CD4-positive, alpha-beta T cell treated with Interleukin-4 for 1 hour (primary cell): ENCODE measurements at places on chromosomes 5 and 9.

- DNase-seq: no peak
Observed at GRCh38 chr9:132055756-132056155, 23.9 kb downstream of the MED27 start.

GRCh38 chr5:141639357-141640050 is 2.7 kb downstream of the RELL2 start:
- DNase-seq: no peak

DNA sequence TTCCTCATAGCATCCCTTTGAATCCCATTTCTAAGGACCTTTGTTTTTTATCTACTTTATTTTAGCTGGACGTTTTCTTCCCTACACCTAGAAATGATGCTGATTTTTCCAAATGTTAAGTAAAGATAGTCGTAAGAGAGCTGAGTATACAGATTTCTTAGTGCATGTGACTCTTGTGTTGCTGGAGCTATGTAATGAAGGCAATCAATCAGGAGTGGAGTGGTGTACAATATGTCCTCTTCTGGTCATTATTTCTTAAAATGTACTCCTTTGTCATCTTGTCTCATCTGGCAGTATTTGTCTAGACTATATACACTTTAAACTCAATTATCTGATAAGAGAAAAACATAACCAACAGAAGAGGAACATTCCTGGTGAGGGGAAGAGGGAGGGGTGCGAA is 13.5 kb downstream of the GAPT start:
- no peak for DNase-seq

DNA sequence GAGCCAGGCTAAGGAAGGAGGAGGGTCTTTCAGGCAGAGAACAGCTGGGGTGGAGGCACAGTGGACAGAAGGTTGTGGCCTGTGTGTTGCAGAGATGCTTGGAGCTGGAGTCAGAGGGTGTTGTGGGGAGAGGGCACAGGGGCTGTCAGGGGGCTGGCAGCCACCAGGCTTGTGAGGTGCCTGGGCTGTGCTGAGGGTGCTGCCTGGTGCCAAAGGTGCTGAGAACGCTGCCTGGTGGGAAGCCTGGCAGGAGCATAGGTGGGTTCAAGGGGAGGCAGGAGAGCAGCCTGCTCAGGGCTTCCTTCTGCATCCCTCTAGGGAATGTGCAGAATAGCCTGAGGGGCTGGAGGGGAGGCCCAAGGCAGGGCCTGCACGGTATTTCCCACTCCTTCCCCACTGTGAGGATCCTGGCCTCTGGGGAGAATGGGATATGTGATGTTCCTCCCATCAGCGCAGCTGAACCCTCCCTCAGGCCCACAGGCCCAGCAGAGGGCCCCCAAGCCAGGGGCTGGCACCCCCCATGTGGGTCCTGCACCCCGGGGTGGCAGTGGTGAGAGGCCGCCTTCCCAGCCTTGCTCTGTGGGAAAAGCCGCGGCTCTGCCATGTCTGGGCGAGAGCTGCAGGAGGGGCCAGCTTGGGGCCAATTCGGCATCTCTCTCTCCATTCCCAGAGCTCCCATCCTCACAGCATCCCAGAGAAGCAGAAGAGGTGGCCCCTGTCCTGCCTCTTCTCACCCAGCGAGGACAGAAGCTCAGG is 76.3 kb downstream of the CACNA1B start:
- no peak for DNase-seq

- DNase-seq: no peak
Observed at GRCh38 chr9:113604393-113604792, 140.9 kb downstream of the RGS3 start.

- no peak for DNase-seq
Observed at GRCh38 chr5:120600639-120601038, 136.5 kb downstream of the PRR16 start.

DNA sequence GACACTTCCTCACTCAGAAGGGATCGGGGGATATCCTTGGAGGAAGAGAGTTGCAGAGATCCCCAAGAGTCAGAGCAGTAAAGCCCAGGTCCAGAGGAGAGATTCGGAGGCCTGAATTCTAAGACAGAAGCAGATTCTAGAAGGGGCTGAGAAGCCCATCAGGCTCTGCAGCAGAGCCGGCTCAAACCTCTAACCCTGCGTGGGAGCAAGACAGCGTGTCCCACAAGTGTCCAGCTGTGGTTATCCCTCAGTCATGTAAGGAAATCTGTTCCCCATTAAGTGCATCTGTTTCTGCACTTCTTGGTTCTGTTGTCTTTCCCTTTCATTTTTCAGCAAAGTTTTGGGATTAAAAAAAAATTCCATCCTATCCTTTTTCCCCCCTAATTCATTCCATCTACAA is 4.8 kb upstream of the DIAPH1 start:
- DNase-seq: no peak

DNA sequence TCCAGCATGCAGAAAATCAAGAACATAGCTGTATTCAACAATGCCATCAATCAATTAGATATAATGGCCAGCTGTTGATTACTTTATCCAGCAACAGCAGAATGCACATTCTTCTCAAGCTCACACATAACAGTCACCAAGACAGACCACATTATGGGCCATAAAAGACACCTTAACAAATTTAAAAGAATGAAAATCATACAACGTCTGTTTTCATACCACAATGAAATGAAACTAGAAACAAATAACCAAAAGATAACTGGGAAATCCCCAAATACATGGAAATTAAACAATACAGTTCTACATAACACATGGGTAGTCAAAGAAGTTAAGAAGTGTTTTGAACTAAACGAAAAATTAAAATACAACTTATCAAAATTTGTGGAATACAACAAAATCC is 130.9 kb upstream of the GNA14 start:
- no peak for DNase-seq

- peak; percentile 22 for DNase-seq
Observed at GRCh38 chr5:159340511-159340910, 10.2 kb upstream of the IL12B start.

GRCh38 chr5:68465133-68465532 is 249.6 kb downstream of the PIK3R1 start:
- no peak for DNase-seq

- DNase-seq: no peak
Observed at GRCh38 chr5:169763376-169764017, 126.4 kb downstream of the DOCK2 start.

- no peak for DNase-seq
Observed at GRCh38 chr5:138640646-138641254, 65.5 kb upstream of the HSPA9 start.

- no peak for DNase-seq
Observed at GRCh38 chr9:137785704-137786161, 91.8 kb upstream of the CACNA1B start.

GRCh38 chr9:109689701-109690100 is 90.3 kb upstream of the PALM2AKAP2 start:
- no peak for DNase-seq

- DNase-seq: no peak
Observed at GRCh38 chr5:143896516-143896915, 84.6 kb downstream of the HMHB1 start.

GRCh38 chr9:134564431-134565170 is 77.0 kb upstream of the COL5A1 start:
- no peak for DNase-seq

DNA sequence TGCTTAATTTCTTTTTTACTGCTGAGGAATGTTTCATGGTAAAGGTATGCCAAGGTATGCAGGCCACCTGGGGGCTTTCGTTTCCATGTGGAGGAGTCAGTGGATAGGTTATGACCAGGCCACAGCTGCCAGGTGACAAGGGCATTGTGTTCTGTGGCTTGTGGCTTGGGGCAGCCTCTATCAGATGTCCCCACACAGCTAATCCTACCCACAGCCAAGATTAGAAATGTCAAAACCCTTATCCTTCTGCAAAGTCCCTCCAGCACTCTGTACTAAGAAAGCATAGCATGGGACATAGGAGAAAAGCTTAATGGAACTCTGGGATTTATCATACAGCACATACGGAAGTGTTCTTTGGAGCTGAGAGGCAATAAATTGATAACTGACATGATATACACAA is 171.2 kb upstream of the S1PR3 start:
- no peak for DNase-seq

DNA sequence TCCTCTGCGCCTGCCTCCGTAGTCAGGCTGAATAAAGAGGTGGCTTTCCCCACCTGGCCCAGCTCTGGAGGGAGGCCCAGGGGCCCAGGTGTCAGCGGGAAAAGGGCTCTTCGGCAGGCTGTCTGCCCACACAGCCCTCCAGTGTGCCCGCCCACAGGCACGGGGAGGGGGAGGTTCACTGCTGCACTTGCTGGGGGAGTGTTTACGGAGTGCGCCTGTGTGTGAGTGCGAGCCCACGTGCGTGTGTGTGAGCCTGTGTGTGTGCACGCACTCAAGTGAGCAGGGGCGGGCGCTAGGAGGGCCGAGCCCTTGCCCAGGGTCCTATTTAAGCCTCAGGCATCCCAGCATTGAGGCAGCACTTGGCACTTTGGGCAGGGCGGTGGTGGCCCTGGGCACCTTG is 10.9 kb downstream of the DNLZ start:
- DNase-seq: no peak

DNA sequence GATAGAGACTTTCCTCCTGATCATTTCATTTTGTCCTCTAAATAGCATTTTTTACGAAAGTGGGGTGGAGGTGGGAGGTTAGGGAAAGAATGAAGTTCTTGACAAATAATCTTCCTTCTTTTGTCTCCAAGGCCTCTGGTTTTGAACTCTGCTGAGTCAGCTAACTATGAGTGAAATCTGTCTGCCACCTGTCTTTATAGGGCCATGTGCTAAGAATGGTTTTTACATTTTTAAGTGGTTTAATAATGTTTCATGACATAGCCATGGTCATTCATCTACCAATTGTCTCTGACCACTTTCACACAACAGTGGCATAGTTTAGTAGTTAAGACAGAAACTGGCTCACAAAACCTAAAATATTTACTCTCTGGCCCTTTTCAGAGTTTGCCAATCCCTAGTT is 7.6 kb downstream of the MAN2A1 start:
- no peak for DNase-seq

GRCh38 chr5:93188876-93189485 is 392.0 kb downstream of the NR2F1-AS1 start:
- DNase-seq: no peak

DNA sequence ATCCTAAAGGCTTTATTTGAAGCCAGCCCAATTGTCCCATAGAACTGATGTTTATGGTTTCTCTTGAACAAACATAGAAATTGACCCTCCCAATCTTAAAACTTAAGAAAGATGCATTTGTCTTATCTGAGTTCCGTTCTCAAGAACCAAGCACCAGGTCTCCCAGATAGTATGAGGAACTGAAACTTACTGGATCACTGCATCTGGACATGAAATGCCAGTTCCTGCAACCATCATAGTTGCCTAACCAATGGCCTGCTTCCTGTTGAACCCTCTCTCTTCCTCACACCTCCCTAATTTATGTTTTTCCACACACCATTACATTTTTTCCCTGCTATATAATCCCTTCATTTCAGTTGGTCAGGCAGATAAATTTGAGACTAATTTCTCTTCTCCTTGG is 478.9 kb downstream of the HTR1A start:
- DNase-seq: no peak

GRCh38 chr5:88734191-88734640 is 148.8 kb downstream of the MEF2C start:
- peak; percentile 53 for DNase-seq

DNA sequence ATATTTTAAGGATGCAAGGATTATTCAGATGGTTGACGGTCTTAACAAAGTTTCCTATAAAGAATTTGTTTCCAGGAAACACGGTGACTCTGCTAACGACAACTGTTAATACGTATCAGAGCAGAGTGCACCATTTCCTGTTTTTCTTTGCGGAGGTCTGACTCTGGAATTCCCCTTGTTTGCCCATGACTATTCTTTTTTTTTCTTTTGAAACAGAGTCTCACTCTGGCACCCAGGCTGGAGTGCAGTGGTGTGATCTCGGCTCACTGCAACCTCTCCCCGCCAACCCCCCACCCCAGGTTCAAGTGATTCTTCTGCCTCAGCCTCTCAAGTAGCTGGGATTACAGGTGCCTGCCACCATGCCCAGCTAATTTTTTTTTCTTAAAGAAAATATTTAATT is 115.9 kb downstream of the CDC42SE2 start:
- peak; percentile 95 for DNase-seq

DNA sequence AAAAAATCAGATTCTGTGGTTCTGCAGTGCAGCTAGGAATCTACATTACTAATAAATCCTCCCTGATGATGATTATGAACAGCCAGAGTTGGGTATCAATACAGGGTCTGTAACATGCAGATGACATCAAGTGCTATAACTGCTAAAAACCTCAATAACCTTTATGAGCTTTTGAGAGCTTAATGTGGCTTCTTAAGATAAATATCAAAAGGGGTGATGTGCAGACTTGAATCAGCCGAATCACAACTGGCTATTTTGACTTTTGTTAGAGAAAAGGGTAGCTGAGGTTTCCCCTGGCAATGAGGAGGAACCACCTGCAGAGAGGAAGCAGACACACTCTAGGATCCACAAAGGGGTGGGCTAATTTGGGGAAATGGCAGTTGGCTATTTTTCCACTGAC is 30.2 kb downstream of the CAPSL start:
- no peak for DNase-seq

DNA sequence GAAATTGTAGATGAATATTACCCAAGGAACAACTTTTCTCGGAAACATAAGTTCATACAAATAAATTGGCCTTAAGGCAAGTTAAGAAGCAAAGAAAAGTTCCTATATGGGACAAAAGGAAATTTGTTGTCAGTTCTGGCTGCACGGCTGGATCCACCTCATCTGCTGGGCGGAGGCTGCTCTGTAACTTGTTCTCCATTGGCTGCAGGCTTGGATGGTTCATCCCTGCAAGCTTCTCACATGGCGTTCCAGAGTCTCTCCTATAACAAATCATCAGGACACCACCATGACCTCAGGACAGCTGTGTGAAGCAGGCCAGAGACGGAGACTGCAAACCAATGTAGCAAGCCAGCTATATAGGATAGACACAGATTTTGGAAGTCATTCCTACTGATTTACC is 81.4 kb upstream of the DAB2 start:
- DNase-seq: no peak

DNA sequence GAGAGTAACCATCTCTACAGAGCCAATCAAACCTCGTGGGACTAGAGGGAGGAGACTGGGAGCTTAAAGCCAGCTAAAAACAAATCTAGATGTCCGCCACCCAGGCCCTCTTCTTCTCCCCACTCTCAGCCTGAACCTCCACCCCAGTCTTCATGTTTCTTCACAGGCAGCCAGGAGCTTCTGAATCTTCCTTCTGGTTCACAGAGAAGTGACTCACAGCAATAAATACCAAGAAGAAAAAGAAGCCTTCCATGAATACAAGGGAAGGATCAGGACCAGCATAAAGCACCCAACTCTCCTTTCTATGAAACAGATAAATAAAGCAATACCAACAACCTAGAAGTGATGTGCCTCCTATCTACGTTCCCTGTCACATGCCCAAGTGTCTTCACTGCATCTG is 103.3 kb upstream of the SLIT3 start:
- no peak for DNase-seq

DNA sequence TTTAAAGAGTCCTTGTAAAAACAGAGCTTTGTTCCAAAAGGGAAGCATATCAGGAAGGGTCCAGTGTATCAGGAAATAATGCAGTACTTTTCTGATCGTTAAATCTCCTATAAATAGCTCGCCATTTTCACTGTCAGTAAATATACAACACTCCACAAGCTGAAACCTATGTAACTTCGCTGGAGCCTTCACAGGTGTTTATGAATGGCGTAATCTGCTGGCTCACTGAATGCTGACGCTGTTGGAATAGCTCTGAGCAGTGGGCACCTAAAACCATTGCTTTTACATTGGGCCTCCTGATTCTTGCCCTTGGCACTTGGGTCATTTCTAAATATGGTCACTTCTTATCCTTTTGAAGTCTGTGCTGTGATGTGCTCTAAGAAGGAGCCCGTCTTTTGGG is 4.3 kb downstream of the SHC3 start:
- no peak for DNase-seq

- peak; percentile 15 for DNase-seq
Observed at GRCh38 chr9:4298255-4299004, 1.4 kb downstream of the GLIS3 start.
